SK-MEL-5 (cell line): ENCODE measurements at places on chromosomes 1 and 21.

DNA sequence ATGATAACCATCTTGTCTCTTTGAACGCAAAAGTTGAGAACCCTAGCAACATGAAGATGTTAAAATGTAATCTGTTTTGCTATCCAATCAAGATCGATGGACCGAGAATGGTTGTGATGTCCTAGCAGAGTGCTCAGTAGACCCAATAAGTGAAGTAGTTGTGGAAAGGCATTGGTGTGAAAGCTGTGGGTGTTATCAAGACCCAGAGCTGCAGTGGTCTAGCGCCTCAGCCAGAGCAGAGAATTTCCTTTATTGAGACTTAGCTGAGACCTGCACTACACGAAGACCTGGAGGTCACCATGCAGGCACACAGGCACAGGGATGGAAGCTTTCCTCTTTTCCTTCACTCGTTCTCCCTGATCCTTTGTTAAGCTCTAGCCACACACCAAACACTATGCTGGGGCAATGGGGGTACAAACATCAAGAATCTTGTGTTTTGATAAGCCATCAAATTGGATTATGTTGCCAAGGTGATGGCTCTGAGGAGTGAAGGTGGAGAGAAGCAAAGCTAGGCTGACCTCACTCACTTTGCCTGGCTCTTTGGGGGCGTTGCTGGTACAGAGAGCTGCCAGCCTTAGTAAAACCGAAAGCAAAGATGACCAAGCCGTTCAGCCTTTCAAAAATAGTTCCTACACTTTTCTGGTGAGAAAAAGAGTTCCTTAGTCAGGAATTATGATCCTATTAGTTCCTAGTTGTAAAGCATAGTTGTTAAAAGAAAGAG lies 24.1 kb downstream of the METTL13 start:
- no peak for DNase-seq

- DNase-seq = no peak
Observed at GRCh38 chr1:88740784-88741183, 56.7 kb downstream of the PKN2 start.

- DNase-seq = no peak
Observed at GRCh38 chr1:55669293-55669692, 454.1 kb upstream of the USP24 start.

DNA sequence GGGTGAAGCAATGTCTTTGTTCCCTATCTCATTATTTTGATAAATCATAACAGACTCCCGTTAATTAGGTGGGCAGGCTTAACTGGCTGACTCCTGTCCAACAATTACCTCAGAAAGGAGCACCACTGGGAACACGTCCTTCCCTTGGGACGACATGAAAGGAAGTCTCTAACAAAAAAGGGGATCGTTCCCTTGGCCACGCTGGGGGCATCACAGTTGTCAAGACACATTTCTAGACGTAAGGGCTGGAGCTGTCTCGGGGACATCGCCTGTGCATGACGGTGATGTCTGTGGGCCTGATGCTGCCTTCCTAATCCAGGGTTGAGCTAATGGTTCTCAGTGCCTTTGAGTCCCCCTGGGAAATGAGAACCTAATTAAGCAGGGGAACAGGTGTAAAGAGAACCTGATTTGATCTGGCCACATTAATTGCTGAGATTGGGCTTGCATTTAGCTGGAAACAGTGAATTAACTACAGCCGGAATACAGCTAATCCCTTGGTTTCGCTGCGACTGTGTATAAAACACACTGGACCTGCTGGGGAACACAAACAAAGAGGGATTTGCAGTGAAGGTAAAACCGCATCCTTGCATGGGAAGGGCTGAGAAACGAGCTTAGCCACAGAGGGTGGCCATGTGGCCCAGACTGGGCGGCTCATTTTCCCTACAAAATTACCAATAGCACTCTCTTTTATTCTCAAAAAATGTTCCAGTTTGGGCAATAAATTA lies 111.8 kb downstream of the MRPS6 start:
- DNase-seq = no peak

DNA sequence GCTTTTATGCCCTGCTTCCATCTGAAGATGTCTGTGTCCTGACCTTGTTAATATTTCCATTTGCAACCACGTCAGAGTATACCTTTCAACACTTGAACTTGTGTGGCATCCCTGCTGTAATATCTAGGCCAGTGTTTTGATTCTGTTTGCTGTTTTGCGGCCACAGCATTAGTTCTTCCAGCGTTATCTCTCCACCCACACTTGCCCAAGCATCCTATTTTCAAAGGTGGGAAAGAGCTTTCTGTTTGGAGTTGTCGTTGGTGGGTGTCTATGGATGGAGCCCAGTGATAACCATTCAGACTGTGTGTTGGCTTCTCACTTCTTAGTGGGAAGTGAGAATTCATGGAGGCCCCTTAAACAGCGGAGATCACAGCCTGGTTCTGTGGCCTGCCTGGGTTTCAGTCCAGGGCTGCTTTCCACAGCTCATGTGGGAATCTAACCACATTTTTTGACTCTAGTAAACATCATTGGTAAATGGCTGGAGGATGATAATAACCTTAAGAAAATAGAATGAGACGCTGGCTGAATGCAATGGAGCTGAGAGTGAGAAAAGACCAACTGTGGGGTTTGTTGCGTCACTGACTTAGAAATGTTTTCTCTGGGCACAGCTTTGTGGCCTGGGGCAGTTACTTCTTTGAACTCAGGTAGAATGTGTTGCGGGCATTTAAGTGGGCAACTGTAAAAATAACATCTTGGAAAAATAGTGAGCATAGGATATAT lies 7.6 kb downstream of the TENT5C start:
- no peak for DNase-seq

GRCh38 chr1:241336335-241336734 lies 20.7 kb downstream of the RGS7 start:
- DNase-seq = no peak

DNA sequence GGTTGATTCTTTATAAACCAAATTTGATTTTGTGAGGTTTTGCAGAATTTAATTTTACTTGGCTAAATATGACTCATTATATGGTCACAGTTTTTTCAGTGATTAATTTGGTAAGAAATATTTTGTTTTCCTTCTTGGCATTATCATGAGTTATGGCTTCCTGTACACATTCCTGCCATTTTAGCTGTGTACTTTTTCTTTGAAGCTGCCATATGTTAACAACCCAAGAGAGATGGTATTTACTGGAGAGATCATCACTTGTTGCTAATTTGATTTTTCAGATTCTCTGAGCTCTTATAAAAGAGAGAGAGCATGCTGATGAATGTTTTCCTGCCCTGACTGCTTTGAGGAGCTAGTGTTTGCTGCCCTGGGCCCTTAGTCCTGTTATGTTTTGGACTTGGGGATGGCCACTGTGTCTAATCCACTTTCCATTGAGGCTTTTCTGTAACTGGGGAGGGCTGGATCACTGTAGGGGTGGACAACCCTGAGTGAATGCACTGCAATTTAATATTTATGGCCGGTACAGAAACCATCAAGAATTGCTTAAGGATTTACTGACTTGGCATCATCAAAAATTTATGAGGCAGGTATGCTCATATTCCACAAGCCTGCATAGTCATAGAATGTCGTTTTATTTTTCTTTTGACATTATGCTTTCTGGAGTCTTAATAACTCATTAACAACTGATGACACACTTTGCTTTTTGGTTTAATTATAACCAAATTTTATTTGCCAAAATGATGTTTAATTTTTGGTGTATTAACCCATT lies 200.9 kb downstream of the DISC1 start:
- DNase-seq = no peak

DNA sequence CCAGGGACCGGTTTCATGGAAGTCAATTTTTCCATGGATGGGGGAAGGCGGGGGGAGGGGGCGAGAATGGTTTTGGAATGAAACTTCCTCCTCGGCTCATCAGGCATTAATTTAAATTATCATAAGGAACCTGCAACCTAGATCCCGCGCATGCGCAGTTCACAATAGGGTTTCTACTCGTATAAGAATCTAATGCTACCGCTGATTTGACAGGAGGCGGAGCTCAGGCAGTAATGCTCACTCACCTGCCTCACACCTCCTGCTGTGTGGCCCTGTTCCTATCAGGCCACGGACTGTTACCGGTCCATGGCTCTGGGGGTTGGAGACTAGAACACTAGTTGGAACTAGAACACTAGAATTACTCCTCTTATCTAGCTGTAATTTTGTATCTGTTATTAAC lies 38.0 kb downstream of the PRRX1 start:
- DNase-seq = no peak

DNA sequence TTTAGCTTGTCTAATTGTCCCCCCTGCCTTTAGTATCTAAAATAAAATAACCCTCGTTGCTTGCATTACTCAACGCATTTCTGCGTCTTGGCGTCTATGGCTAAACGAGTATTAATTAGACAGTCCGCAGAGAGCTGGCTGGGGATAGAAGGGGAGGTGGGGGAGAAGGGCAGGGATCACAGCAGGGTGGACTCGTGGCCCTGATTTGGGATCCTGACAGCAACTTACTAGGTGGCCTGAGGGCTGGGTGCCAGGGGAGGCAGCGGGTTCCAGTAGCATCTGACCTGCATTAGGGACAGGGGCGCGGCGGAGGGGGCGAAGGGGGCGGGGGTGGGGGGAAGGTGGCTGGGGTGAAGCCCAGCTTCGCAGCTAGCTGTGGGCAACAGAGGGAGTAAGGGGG lies 1.1 kb upstream of the BACE2 start:
- peak; percentile 32 for DNase-seq
